ENCODE measurements at places on chromosomes 5 and 9.
A peak's percentile ranks its signal among the peaks of the same experiment; 100 is the strongest.

DNA sequence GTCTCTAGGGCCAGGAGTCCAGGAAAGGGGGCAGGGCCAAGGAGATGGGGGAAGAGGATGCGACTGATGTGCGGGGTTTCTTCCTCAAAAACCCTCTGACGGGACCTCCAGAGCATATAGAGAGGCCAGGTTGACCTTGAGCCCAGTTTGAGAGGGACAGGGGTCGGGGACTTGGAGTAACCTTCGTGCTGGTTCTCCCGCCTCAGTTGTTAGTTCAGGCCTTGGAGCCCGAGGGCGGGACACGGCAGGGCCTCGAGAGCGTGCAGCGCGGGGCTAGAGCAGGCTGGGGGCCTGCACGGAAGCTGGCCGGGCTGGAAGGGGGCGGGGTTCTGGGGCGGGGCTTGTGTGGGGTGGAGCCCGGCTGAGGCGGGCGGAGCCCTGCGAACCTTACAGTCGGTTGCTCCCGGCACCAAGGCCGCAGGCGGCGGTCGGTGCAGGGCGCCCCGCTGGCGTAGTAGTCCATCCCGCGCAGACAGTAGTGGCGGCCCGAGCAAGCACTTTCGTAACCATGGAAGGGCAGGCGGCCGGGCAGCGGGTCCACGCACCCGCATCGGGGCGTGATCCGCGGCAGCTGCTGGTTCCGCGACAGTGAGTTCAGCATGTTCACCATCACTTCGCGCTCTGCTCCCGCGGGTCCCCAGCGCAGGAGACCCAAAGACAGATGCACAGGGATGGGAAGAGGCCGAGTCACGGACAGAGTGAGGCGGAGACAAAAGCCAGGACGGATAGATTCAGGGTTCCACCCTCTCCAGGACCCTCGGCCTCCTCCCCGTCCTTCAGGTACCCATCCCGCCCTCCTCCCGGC is 4.0 kb upstream of the MYORG start:
- peak overlapping the region; percentile 54 for H3K27ac ChIP-seq
- DNase-seq = peak; percentile 59
- H3K36me3 ChIP-seq = peaks cover 7% of the 10 kb centered on the region

DNA sequence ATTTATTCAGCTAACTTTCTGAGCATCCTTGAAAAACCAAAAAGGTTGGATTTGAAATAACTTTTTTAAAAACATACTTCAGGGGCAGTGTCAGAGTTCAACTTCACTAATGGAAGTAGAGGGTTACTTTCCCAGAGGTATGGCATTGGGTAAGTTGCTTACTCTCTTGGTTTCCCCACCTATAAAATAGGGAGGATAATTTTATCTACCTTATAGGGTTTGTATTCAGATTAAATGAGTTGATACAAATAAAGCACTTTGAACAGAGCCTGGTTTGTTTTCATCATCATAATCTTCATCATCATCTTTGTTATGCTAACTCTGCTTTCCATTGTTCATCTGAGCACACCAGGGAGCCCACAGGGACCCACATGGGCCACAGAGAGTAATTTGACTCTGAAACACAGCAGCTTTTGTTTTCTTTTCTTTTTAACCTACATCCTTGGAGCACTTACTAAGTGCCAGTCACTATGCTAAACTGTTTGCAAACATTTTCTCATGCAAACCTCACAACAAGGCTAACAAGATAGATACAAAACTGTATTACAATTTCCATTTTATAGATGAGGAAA is 179.1 kb upstream of the SLC24A2 start:
- no peak overlapping the region for H3K4me3 ChIP-seq
- no peak overlapping the region for H3K27ac ChIP-seq
- DNase-seq = no peak
- H3K27me3 ChIP-seq = no peaks in the 10 kb centered on the region
- no peaks in the 10 kb centered on the region for H3K36me3 ChIP-seq

- no peak for DNase-seq
- peaks cover 30% of the 10 kb centered on the region for H3K4me1 ChIP-seq
- H3K27ac ChIP-seq = peak overlapping the region; percentile 92
- H3K27me3 ChIP-seq = no peaks in the 10 kb centered on the region
- H3K36me3 ChIP-seq = peaks cover 38% of the 10 kb centered on the region
- H3K4me3 ChIP-seq = peak overlapping the region; percentile 83
These were observed 608 bp downstream of the ENTR1 start for GRCh38 chr9:136409557-136410455.

- no peaks in the 10 kb centered on the region for H3K27me3 ChIP-seq
- H3K4me1 ChIP-seq = peaks cover 18% of the 10 kb centered on the region
- no peak overlapping the region for H3K27ac ChIP-seq
- no peak overlapping the region for H3K4me3 ChIP-seq
These were observed 61.6 kb downstream of the ICE1 start for GRCh38 chr5:5483880-5484598.

- no peak for DNase-seq
- H3K27ac ChIP-seq = peak overlapping the region; percentile 70
- H3K4me1 ChIP-seq = peaks cover 38% of the 10 kb centered on the region
- H3K27me3 ChIP-seq = no peaks in the 10 kb centered on the region
- H3K4me3 ChIP-seq = peak overlapping the region; percentile 86
These were observed 1.2 kb downstream of the TTLL11 start for GRCh38 chr9:122091682-122092592.

- no peaks in the 10 kb centered on the region for H3K36me3 ChIP-seq
- H3K27me3 ChIP-seq = peaks cover 9% of the 10 kb centered on the region
- H3K27ac ChIP-seq = no peak overlapping the region
- no peaks in the 10 kb centered on the region for H3K4me1 ChIP-seq
- H3K4me3 ChIP-seq = no peak overlapping the region
- DNase-seq = no peak
These were observed 152.2 kb downstream of the GADD45G start for GRCh38 chr9:89756891-89757537.

- DNase-seq = no peak
- H3K36me3 ChIP-seq = no peaks in the 10 kb centered on the region
- no peak overlapping the region for H3K4me3 ChIP-seq
- no peaks in the 10 kb centered on the region for H3K4me1 ChIP-seq
- no peak overlapping the region for H3K27ac ChIP-seq
These were observed 55.9 kb upstream of the MYO10 start for GRCh38 chr5:16992006-16992405.

- no peak for DNase-seq
- no peak overlapping the region for H3K27ac ChIP-seq
- no peak overlapping the region for H3K4me3 ChIP-seq
These were observed 15.6 kb upstream of the IL12B start for GRCh38 chr5:159345861-159346260.

GRCh38 chr9:126665644-126666035 is 51.9 kb downstream of the LMX1B start:
- H3K36me3 ChIP-seq = no peaks in the 10 kb centered on the region
- DNase-seq = no peak
- no peaks in the 10 kb centered on the region for H3K4me1 ChIP-seq
- peaks cover 21% of the 10 kb centered on the region for H3K27me3 ChIP-seq
- no peak overlapping the region for H3K27ac ChIP-seq
- H3K4me3 ChIP-seq = no peak overlapping the region

DNA sequence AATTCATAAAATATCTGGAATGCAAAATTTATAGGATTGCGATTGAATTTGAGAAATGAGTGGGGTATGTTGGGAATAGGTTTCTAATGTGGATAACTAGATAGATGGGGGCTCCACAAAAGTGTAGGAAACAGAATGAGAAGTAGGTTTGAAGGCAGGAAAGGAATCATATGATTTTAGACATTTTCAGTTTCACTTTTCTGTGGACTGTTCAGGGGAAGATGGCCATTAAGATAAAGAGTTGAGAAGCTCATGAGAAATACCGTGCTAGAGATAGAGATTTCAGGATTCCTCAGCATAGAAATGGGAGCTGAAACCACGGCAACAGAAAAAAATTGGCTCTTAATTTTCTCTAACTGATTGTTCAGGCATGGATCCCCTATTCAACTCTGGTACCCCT is 163.4 kb upstream of the CD180 start:
- DNase-seq = no peak
- peaks cover 14% of the 10 kb centered on the region for H3K4me1 ChIP-seq

- peaks cover 14% of the 10 kb centered on the region for H3K36me3 ChIP-seq
- H3K4me1 ChIP-seq = peaks cover 48% of the 10 kb centered on the region
- H3K4me3 ChIP-seq = peak overlapping the region; percentile 84
- peak; percentile 37 for DNase-seq
These were observed 1.1 kb downstream of the RELL2 start for GRCh38 chr5:141637767-141638419.

- peak overlapping the region; percentile 57 for H3K4me3 ChIP-seq
- no peaks in the 10 kb centered on the region for H3K27me3 ChIP-seq
- no peak for DNase-seq
- peak overlapping the region; percentile 68 for H3K27ac ChIP-seq
- H3K36me3 ChIP-seq = no peaks in the 10 kb centered on the region
- H3K4me1 ChIP-seq = peaks cover 56% of the 10 kb centered on the region
These were observed 9.2 kb upstream of the ESM1 start for GRCh38 chr5:54994628-54995027.

- H3K36me3 ChIP-seq = no peaks in the 10 kb centered on the region
- no peak overlapping the region for H3K27ac ChIP-seq
- no peaks in the 10 kb centered on the region for H3K4me1 ChIP-seq
These were observed 845.6 kb upstream of the CDH6 start for GRCh38 chr5:30347858-30348257.

GRCh38 chr9:36499174-36499890 is 73.4 kb upstream of the MELK start:
- peaks cover 7% of the 10 kb centered on the region for H3K4me1 ChIP-seq
- no peak for DNase-seq

- peaks cover 55% of the 10 kb centered on the region for H3K27me3 ChIP-seq
- no peak for DNase-seq
- no peaks in the 10 kb centered on the region for H3K4me1 ChIP-seq
- H3K4me3 ChIP-seq = no peak overlapping the region
- no peak overlapping the region for H3K27ac ChIP-seq
These were observed 11.0 kb upstream of the ZBTB43 start for GRCh38 chr9:126793686-126794417.

DNA sequence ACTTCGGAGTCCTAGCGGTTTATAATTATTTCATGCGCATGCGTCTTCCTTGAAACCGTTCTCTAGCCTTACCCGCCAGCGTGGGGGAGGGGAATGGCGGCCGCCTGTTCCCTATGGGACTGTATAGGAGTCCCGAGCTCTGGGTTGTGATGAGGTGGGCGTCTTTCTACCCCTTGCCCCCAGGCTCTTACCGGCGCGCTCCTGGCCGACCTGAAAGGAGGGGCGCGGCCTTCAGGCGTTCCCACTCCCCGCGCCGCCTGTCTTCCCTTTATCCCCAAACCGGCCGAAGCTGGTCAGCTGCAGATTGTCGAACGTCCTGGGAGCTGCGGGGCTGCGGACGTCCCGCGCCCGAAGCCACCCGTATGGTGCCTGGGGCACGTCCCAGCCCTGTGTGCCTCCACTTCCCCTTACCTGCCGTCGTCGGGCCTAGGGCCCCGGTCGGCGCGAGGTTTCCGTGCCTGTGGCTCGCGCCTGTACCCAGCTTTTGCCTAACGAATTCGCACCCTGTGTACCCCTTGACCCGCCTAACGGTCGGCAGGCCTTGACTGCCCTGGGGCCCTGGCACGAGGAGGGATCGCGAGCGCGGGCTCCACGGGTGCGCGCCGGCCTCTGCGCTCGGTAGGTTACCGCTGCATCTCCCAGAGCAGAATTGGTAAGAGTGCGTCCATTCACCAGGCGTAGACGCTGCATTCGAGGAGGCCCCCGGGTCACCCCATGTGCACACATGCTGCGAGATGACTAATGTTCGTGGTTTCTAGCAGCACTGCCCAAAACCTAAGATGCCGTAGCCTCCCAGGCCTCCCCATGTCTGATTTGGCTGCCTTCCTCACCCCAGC is 653 bp upstream of the HNRNPH1 start:
- peaks cover 53% of the 10 kb centered on the region for H3K4me1 ChIP-seq
- H3K36me3 ChIP-seq = peaks cover 55% of the 10 kb centered on the region
- peak overlapping the region; percentile 100 for H3K27ac ChIP-seq
- H3K27me3 ChIP-seq = no peaks in the 10 kb centered on the region

- no peak overlapping the region for H3K4me3 ChIP-seq
- DNase-seq = no peak
- no peak overlapping the region for H3K27ac ChIP-seq
- peaks cover 2% of the 10 kb centered on the region for H3K36me3 ChIP-seq
These were observed 25.0 kb upstream of the TRIM36 start for GRCh38 chr5:115194676-115195075.

DNA sequence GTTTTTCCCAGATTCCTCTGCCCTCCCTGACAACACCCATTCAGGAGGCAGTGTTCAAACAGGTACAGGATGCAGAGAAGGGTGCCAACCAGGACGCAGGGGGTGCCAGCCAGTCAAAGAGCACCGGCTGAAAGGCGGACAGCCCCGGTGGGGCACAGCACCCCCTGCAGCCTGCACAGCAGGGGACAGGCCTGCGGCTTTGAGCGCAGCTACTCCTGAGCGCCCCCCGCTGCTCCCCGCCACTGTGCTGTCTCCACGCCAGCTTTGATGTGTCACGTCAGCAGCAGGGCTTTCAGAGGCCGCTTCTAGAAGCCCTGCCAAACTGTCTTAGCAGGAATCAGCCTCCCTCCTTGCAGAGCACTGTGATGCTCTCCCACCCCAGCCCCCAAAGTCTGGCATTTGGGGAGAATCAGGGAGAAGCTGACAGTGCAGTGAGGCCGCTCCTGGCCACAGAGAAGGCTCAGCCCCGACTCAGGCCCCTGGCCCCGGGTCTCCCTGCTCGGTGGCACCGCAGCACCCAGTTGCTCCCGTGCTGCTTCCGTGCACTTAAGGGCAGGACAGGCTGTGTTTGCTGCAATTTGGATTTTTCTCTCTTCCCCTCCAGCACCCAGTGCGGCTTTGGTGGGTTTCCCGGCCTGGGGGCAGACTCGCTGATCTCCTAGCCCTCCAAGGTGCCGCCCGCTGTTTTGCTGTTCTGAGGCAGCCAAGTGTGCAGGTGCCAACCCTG is 20.3 kb downstream of the AK8 start:
- H3K4me3 ChIP-seq = no peak overlapping the region
- DNase-seq = no peak
- peaks cover 49% of the 10 kb centered on the region for H3K27me3 ChIP-seq
- H3K4me1 ChIP-seq = peaks cover 6% of the 10 kb centered on the region
- no peaks in the 10 kb centered on the region for H3K36me3 ChIP-seq

DNA sequence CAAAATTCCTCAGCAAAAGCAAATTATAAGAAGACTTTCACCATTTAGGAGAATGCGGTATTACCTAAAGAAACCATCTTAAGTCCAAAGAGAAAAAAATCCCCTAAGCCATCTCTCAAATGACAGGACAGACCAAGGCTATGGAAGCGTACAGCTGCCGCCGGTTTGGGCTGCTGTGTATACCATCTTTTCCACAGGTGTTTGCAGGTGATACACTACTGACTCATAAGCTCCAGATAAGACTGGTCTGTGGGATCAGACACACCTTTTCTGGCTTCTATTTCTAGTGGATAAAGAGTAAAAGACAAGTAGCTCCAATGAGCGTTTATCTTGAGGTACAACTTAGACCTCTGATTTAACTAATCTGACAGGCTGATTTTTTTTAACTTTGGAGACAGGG is 7.7 kb downstream of the CDKN2AIPNL start:
- H3K27ac ChIP-seq = no peak overlapping the region
- H3K4me1 ChIP-seq = peaks cover 6% of the 10 kb centered on the region
- no peaks in the 10 kb centered on the region for H3K27me3 ChIP-seq
- H3K36me3 ChIP-seq = peaks cover 14% of the 10 kb centered on the region

- H3K27ac ChIP-seq = no peak overlapping the region
- H3K4me1 ChIP-seq = peaks cover 5% of the 10 kb centered on the region
- no peaks in the 10 kb centered on the region for H3K27me3 ChIP-seq
- DNase-seq = no peak
These were observed 166.4 kb downstream of the PAM start for GRCh38 chr5:102921341-102922044.

GRCh38 chr5:15752663-15753285 is 252.8 kb downstream of the FBXL7 start:
- no peaks in the 10 kb centered on the region for H3K4me1 ChIP-seq
- H3K27me3 ChIP-seq = no peaks in the 10 kb centered on the region
- H3K4me3 ChIP-seq = no peak overlapping the region
- no peak overlapping the region for H3K27ac ChIP-seq

Data from central memory CD8-positive, alpha-beta T cell (primary cell).